Iris pigment epithelial cell (primary cell): ENCODE measurements at places on chromosomes 4 and X.

DNA sequence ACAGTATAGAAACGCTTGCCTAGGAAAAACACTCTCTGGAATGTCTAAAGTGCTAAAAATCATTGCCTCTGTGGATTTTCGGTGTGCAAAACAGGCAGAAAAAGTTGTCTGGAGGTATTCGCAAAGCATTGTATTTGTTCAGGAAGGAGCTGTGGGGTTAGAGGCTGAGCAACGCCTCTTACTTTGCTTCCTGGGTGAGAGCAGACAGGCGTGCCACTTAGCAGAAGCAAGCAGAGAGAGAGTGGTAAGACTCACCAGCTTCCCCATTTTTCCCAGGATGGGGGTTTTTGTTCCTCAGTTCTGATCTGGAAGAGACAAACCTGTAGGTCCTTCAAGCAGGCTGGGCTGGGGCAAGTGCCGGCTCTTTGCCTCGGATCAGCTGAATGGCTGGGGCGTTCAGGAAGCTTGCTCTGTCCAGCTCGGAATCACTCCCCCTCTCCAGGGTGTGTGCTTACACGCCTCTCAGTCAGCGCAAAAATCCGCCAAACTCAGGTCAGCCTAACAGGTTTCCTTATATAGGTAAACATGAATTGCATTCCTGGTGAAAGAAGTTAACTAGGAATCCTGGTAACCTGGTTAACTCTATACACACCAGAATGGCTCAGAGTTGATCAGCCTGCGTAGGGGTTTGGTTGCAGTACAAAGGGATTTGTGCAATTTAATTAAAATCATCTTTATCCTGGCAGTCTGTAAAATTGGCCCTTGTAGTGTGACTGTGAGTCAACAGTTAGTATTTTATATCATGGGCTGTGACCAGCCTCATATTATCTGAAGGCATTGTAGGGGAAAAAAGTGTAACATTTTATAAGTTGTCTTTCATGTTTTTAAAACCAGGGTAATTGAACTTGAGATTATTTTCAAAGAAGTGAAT lies 213.1 kb upstream of the MID1 start:
- DNase-seq: peak; percentile 53

DNA sequence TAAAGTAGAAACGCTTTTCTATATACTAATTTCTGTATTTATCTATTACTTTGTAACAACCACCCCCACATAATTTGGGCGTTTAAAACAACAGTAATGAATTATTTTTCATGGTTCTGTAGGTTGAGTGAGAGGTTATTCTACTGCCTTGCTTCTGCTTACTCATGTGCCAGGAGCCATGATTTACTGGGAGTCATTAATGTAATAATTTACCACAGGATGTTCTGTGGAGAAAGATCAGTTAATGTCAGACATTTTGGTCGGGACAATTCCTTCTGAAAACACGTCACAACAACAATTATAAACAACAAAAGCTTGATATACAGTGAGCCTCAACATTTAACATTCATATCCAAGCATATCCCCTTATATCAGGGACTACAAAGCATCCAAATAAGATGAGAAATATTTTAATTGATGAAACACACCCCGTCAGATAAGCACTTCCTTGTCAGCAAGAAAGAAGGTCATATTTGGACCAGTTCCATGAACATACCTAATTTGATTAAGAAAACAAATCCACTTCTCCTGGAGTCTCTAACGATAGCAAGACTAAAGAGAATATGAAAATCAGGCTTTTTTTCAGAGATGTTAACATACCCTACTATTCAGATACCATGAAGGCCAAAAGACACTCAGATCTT lies 238.5 kb downstream of the PRDM5 start:
- DNase-seq: no peak

DNA sequence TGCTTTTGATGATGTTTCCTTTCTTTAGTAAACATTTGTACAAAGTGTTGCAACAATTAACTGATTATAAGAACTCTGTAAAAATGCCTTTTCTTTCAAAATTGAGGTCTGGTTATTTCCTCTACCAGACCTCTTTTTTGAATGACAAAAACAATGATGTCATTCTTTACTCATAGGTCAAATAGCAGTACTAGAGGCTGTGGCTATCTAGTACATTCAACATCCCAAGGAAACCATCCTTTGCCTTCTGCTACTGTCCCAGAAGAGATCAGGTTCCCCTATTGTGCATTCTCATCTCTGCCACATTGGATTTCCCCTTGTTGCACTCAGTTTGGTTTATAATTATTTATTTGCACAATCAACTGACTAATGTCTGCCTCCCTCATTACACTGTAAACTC lies 19.1 kb upstream of the MAD2L1 start:
- peak; percentile 69 for DNase-seq

- DNase-seq: no peak
Observed at GRCh38 chrX:138794246-138794645, 82.7 kb upstream of the FGF13 start.

GRCh38 chrX:128848374-128848773 lies 674.9 kb downstream of the SMARCA1 start:
- DNase-seq: no peak

DNA sequence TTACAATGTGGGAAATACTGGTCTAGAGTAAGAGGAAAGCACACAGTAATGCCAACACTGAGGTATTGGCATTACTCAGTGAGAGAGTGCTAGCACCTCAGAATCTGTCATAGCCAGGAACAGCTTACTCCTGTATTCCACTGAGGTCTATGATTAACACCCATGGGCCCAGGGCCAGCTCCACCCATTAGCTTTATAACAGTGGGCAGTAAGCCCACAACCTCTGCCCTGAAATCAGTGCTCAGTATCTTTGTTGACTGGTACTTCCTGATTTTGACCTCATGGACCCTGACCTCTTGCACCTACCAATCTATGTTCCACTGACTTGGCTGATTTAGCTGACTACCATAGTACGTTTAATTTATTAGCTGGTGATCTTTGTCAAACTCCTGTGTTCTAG lies 56.1 kb downstream of the LANCL3 start:
- DNase-seq: no peak

GRCh38 chrX:69813677-69814076 lies 197.8 kb downstream of the EDA start:
- DNase-seq: no peak

DNA sequence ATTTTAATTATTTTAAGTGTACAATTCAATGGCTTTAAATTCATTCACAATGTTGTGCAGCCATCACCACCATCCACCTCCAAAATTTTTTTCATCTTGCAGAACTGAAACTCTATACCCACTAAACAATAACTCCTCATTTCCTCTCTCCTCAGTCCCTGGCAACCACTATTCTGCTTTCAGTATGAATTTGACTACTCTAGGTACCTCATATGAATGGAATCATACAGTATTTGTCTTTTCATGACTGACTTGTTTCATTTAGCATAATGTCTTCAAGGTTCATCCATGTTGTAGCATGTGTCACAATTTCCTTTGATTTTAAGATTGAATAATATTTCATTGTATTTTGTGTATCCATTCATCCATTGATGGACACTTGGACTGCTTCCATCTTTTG lies 46.9 kb downstream of the KIF4A start:
- DNase-seq: no peak

GRCh38 chrX:16788477-16788876 lies 2.2 kb downstream of the TXLNG start:
- DNase-seq: peak; percentile 42

DNA sequence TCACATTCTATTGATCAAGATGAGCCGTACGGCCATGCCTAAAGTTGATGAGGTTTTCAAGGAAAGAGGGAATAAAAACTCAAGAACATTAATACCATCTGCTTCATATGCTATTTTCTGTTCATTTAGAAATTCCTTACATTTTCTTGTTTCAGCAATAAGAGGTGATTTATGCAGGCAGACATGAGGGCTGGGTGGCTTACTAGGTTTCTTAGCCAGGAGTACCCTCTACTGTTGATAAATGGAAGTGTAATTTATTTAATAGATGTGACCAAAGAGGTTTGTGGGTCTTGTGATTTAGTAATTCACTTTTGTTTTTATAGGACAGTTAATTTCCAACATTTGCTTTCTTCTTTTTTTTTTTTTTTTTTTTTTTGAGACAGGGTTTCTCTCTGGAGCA lies 6.4 kb upstream of the SMIM9 start:
- DNase-seq: peak; percentile 69

- no peak for DNase-seq
Observed at GRCh38 chr4:173448608-173449379, 49.9 kb upstream of the SCRG1 start.

- no peak for DNase-seq
Observed at GRCh38 chr4:3471886-3472285, 8.8 kb downstream of the DOK7 start.

DNA sequence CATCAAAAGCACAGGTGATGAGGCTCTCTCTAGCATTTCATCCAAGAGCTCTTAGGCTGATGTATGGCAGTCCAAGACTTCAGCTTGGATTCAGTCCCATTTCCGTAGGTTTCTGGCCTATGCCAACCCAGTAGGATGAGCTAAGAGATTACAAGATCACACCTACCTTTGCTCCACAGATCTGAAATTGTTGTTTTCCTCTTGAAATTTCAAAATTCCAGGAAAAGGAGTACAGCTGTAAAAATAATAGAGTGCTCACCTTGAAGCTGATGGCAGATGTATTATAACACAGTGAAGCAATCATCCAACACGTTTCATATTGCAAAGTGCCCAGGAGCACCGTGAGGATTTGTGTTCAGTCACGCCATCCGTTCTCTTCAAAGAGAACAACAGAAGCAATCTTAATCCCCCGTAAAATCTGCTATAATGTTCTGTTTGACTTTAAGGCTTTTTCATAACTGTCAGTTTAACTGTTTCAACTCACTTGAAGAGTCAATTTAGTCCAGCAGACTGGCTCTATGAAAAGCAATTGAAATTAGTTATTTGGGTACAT lies 137.5 kb downstream of the CPE start:
- no peak for DNase-seq

GRCh38 chr4:30920043-30920442 lies 199.9 kb downstream of the PCDH7 start:
- no peak for DNase-seq

DNA sequence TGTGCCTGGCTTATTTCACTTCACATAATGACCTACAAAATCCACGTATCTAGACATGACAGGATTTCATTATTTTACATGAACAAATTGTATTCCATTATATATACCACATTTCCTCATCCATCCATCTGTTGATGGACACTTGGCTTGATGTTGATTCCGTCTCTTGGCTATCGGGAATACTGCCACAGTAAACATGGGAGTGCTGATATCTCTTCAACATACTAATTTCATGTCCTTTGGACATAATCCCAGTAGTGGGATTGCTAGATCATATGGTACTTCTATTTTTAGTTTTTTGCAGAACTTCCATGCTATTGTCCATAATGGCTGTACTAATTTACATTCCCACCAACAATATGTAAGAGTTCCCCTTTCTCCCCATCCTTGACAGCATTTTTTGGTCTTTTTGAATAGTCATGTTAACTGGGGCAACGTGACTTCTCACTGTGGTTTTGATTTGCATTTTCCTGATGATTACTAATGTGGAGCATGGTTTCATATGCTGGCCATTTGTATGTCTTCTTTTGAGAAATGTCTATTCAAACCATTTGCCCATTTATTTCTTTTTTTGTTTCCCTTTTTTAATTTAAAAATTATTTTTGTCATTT lies 68.9 kb downstream of the HTRA3 start:
- no peak for DNase-seq

GRCh38 chr4:48546336-48546735 lies 56.3 kb downstream of the ZAR1 start:
- DNase-seq: peak; percentile 53

DNA sequence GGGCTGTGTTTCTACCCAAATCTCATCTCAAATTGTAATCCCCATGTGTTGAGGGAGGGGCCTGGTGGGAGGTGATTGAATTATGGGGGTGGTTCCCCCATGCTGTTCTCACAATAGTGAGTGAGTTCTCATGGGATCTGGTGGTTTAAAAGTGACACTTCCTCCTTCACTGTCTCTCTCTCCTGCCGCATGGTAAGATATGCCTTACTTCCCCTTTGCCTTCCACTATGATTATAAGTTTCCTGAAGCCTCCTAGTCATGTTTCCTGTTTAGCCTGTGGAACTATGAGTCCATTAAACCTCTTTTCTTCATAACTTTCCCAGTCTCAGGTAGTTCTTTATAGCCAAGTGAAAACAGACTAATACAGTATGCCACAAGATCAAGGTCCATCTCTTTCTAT lies 70.0 kb upstream of the MSX1 start:
- DNase-seq: no peak

- DNase-seq: no peak
Observed at GRCh38 chr4:73432169-73433000, 3.6 kb upstream of the AFP start.

DNA sequence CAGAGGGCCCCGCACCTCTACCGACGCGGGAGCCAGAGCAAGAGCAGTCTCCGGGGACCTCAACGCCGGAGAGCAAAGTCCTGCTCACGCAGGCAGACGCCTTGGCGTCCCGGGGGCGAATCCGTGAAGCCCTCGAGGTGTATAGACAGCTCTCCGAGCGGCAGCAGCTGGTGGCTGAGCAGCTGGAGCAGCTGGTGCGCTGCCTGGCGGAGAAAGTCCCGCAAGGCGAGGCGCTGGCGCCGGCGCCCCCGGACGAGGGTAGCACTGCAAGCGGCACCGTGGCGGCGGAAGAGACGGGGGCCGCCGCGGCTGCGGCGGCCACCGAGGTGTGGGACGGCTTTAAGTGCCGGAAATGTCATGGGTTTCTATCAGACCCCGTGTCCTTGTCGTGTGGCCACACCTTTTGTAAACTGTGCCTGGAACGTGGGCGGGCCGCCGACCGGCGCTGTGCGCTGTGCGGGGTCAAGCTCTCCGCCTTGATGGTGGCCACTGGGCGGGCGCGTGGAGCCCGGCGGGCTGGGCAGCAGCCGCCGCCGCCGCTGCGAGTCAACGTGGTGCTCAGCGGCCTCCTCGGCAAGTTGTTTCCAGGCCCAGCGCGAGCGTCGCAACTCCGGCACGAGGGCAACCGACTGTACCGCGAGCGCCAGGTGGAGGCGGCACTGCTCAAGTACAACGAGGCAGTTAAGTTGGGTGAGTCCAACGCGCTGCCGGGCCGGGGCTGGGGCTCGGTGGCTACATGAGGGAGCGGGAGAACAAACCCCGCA lies 672 bp downstream of the LONRF3 start:
- DNase-seq: peak; percentile 20

- no peak for DNase-seq
Observed at GRCh38 chr4:70706516-70706915, 15.2 kb upstream of the RUFY3 start.

- DNase-seq: no peak
Observed at GRCh38 chrX:45843518-45843917, 642.8 kb upstream of the DIPK2B start.

DNA sequence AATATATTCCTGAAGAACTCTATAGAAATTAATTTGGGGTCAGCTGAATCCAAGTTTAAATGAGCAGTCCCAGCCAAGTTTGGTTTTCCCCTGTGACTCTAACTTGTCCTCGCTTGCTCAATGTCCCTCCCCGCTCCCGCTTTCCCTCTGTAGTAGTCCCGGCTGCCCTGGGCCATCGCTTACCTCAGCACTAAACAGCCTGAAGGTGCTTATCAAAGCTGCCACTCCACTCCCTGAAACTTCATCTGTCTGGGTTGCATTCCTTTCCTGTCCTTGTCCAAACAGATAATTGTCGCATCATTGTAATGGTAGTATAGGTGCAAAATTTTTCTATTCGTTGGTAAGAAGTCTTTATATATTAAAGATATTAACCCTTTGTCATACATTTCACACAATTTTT lies 12.8 kb downstream of the SLC25A43 start:
- DNase-seq: no peak
